Astrocyte (in vitro differentiated cells and primary cell): ENCODE measurements at places on chromosomes 6 and 20. TPM values are rescaled to one million over a fixed set of nuclear protein-coding genes. Genes with fewer than 3 reads are reported as not detected.

DNA sequence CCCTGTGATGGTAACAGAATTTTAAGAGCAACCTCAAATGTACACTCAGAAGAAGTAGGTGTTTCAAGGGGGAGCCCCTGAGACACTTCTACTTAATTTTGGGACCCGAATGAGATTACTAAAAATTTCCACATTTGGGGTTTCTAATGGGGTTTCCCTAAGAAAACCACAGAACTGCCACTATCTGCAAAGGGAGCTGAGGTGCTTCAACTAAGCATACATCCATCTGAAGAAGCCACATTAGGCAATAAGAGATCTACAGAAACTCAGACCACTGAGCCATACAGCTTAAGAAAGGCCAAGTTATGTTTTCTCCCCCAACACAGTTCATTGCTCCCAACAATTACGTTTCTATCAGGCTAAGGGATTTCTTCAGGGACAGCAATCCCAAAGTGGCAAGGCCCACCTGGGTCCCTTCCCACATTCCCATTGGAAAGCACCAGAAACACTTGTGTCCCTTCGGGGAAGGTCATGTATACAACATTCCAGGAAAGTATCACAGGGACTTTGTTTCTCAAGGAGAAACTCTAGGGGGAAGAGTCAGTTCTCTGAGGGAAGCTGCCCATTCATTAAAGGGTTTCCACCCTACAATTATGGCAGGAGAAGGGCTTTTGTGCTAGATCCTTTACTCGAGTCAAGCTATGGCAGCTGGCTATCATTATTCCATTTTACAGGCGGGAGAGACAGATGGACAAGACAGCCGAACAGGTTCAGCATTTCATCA, 5.0 kb downstream of the BCL2L1 start:
- no peak overlapping the region for H3K27ac ChIP-seq
- DNase-seq, result no peak
- peaks cover 20% of the 10 kb centered on the region for H3K36me3 ChIP-seq
- H3K4me1 ChIP-seq, result peaks cover 69% of the 10 kb centered on the region
- no peaks in the 10 kb centered on the region for H3K27me3 ChIP-seq
- no peak overlapping the region for H3K4me3 ChIP-seq

The RIPOR2 gene
- 0.29 and 0.95 TPM in 2 replicates for total RNA-seq

The NRN1 gene
- total RNA-seq, result 0.82 and 1.0 TPM in 2 replicates

GRCh38 chr6:64062960-64063683, 427.5 kb downstream of the PHF3 start:
- H3K36me3 ChIP-seq, result no peaks in the 10 kb centered on the region
- H3K4me1 ChIP-seq, result no peaks in the 10 kb centered on the region
- H3K27me3 ChIP-seq, result no peaks in the 10 kb centered on the region
- H3K27ac ChIP-seq, result no peak overlapping the region

- no peak overlapping the region for H3K27ac ChIP-seq
- DNase-seq, result no peak
- H3K4me1 ChIP-seq, result peaks cover 23% of the 10 kb centered on the region
- no peaks in the 10 kb centered on the region for H3K27me3 ChIP-seq
These were observed 19.2 kb downstream of the PSMG4 start for GRCh38 chr6:3277851-3278416.
